NCI-H2029 (cell line): ENCODE measurements at places on chromosomes 5 and 9.

DNA sequence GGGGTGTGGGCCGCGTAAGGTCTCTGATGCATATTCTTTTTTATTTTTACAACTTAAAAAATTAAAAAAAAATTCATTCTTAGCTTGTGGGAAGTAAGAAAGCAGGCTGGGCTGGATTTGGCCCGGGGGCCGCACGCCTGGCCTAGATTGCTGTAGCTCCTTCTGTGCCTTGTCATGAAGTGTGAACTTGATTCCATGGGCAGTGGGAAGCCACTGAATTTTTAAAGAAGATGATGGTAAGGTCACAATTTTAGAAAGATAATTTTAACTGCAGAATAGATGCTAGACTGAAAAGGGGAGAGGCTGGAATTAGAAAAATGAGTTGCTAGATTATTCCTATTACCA lies 56.1 kb downstream of the EHMT1 start:
- DNase-seq, result no peak

DNA sequence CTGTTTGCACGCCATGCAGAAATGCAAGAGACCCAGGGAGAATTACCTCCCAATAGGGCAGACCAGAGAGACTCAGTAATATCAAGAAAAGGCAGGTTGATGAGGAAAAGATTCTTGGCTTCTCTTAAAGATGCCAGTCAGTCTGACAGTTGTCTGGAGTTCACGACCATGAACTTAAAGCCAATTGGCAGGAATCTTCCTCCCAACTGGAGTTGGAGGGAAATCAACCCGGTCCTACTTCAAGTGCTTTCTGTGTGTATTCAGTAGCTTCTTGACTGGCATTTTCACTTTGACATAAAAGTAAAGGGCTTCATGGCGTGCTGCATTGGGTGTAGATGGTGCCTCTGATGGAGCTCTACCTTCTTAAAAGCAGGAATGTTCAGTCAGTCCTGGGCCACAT lies 144.3 kb downstream of the GOLPH3 start:
- no peak for DNase-seq

DNA sequence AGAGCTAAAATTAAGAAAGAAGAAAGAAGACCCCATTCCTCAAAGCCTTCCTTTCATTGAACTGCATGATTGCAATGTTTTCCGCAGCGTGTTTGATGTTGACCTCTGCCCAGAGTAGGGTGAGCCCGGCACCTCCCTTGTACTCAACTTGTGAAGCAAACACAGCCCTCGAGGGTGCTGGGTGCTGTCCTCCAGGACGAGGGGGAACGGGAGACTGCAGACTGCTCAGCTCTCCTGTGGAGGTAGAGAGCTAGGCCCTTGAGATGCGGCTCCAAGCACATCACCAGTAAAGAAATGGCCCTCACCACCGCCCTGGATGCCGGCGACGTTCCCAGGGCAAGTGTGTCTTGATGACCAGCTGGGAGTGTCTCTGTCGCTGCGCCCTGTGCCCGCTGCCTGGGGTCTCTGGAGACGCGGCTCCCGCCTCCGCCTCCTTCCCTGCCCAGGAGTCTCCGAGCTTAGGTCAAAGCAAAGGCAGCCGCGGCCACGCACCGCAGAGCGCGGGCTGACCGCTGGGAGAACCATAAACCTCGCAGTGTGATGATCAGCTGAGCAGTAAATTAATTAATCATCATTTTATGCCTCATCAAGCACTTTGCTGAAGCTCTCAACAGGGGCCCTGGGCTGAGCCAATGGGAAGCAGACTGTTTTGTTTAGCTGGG lies 108.7 kb downstream of the IRX2 start:
- no peak for DNase-seq

GRCh38 chr5:118440496-118440895 lies 547.9 kb downstream of the DTWD2 start:
- no peak for DNase-seq

DNA sequence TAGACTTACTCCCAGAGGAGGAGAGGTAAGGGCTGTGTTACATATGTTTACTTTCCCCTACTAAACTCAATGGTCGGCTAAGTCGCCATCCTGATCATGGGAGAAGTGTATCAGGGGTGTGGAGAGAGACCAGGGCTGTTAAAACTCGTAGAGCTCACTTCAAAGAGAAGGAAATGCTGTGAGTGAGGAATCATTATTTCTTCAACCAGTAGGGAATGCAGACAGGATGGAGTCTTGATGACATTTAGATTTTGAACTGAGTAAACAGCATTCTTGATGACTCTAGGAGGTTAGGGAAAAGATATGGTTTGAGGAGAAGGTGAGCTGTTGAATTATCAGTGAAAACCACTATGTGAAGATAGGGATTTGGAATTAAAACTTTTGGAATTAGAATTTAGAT lies 17.3 kb downstream of the RECK start:
- DNase-seq, result no peak

DNA sequence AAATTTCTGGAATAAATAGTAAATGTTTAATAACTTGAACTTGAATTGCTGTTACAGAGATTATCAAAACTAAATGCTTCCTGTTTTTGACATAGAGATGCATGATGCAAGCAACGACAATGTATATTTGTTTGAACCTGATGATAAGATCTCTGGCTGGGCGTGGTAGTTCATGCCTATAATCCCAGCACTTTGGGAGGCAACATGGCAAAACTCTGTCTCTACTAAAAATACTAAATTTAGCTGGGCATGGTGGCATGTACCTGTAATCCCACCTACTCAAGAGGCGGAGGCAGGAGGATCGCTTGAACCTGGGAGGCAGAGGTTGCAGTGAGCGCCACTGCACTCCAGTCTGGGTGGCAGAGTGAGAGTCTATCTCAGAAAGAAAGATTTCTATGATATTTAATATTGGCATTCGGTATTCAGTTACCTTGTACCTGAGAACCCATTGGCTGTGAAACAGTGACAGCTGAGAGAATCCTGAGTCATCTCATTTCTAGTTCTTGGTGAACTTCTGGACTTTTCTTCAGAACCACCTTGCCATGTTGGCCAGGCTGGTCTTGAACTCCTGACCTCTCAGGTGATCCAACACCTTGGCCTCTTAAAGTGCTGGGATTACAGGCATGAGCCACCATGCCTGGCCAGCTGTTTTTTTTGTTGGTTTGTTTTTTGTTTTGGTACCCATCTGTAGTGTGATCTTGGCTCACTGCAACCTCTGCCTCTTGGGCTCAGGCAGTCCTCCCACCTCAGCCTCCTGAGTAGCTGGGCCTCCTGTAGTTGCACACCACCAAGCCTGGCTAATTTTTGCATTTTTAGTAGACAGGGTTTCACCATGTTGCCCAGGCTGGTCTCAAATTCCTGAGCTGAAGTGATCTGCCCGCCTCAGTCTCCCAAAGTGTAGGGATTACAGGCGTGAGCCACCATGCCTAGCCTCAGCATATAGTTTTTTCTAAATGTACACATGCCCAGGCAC lies 10.0 kb upstream of the FGF18 start:
- DNase-seq, result no peak

DNA sequence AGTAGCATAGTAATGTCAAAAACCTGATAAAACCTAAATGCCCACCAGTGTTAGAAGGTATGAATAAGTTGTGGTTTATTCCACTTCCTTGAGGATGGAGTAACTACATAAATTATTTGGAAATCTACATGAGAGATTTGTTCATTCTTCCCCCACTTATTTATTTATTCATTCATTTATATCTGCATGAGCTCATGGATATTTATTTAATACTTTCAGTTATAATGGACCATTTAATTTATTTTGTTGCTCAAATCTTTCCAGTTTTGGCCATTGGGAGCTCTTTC lies 223.8 kb upstream of the S1PR3 start:
- no peak for DNase-seq

DNA sequence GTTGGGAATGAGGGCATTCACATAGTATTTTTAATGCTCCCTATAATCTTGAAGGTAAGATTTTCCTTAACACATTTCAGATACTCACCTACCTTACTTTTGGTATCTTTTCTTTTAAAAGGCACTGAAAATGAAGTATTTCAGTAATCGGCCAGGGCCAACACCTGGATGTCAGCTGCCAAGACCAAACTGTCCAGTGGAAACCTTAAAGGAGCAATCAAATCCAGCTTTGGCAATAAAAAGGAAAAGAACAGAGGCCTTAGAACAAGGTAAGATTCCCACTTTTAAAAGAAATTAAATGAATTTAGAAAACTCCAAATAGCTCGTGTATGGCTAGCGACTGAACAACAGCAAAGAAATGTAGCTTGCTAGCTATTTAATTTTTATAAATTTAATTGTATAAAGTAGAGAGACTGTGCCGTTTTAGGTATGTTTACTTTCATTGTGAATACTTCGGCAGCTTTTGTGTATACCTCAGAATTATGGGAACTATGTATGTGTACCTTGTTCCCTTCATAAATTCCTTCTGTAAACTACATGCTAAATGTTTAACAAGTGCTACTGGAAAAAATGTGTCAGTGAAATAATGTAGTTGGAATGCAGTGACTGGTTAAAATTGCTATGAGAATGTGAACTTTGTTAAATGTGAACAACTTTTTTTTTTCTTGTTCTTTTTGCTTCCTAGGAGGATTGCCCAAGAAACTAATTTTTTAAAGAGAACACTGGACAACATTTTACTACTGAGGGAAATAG lies 41.9 kb downstream of the CDK7 start:
- DNase-seq, result no peak

DNA sequence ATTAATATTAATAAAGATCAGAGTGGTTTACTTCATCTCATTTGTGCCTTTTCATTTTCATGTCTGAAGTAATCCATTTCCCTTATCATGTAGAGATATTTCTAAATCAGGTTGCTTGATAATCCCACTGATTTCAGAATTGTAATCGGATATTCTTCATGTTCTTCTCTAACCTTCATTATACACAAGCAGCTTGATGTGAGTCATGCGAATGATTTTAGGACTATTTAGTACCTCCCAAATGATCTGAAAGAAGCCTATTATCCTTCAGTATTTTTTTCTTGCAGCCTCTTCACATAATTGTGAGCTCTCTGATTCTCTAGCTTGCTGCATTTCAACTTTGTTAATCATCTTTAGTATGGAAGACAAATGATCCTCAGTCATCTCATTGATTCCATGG lies 182.0 kb downstream of the GIN1 start:
- DNase-seq, result no peak

GRCh38 chr5:169592937-169593650 lies 9.5 kb downstream of the SPDL1 start:
- DNase-seq, result no peak

- DNase-seq, result no peak
These were observed 117.9 kb downstream of the CDC42SE2 start for GRCh38 chr5:131381777-131382176.

GRCh38 chr9:130092910-130093309 lies 39.2 kb downstream of the GPR107 start:
- DNase-seq, result no peak

DNA sequence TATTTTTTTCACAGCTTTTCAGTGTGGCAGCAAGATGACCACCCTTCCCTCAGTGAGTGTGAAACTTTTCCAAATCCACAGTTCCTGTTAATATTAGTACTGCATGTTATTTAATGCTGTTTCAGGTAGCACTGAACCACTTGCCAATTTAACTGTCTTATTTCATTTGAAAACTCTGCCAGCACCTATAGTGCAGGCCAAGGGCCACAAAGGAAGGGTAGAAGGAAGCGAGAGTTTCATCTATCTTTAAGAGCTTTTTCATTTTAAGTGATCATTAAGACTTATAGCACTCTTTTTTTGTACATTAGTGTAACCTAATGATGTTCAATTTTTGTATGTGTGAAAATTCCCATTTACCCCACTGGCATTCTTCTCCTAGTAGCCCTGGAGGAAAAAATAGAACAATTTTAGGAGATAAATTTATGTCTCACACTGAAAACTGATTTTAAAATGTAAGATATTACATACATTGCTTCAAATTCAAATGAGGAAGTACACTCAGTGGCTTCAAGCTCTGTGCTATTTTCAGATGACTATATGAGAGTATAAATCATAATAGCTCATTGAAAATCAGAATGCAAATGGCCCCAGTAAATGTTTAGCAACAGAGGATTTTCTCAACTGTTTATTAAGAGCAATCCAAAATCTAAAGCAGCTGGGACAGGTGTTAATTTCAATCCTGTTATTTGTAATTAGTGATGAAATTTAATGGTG lies 820.5 kb downstream of the PTPRD start:
- no peak for DNase-seq

DNA sequence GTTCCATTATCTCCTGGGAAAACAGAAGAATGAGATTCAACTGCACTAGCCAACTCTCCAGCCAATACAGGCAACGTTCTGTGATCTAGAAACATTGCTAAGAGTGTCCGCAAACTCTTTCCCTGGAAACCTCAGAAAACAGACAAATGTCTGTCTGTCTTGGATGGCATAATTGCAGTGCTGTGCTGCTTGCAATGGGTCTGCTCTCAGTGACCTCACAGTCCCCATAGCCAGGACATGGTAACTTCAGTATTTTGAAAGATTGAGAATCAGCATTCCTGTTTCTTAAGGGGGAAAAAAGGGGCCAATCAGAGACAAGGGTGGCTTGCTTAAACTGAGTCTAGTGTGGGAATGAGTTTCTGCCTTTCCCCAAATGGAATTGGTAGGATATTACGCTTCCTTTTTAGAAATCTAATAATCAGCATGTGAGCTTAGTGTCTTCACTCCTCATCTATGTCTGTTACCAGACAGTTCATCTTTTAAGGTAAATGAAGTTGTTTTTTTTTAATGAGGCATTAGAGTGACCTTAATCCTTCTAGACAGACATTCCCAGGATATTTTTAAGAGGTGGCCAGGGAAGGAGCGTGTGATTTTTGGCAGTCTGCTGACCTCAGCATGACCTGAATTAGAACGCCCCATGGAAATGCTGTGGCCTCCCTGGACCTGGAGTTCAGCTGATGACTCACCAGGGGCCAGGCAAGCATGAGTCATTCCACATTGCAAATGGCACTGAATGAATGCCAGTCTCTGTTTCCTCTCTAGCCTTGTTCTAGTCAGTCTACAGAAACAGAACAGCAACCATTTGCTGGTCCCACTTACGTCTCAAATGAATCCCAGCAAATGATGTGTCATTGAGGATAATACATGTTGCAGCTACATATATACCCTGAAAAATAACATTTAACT lies 210.2 kb upstream of the ACTBL2 start:
- no peak for DNase-seq

GRCh38 chr9:136835162-136835931 lies 6.9 kb upstream of the AJM1 start:
- no peak for DNase-seq

DNA sequence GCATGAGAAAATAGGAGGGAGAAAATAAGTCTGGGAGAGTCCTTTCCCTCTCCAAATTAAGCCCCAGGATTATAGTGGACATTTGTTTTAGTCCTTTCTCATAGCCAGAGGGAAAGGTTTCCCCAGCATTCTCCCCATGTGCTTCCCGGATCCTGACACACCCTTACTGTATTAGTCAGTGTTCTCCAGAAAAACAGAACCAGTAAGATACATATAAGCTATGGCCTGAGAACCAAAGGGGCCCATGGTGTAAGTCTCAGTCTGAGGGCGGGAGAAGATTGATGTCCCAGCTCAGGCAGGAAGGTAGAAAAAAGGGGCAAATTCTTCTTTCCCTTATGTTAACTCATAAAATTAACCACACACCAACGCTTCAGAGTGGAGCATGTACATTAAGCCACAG lies 25.6 kb upstream of the SPATA31D4 start:
- DNase-seq, result no peak

DNA sequence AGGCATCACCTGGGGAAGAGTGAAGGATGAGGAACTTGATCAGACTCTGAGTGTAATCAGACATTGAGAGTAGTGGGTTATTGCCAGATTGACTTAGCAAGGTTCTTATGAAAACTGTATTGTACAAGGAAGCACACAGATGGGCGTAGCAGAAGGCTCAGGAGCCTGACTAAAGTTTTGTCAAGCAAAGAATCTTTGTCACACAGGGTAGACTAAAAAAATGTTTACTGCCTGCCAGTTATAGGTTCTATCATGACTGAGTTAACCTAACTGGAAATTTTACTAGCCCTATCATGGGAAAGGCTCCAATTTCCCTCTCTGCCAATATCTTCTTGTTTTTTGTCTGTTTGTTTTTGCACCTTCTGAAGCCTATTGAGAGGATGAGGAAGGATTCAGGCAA lies 19.1 kb downstream of the CAMK4 start:
- DNase-seq, result no peak
